Left ventricle myocardium inferior (tissue), 1 donor: ENCODE measurements at places on chromosomes 12 and 14. TPM values are rescaled to one million over a fixed set of nuclear protein-coding genes. Genes with fewer than 3 reads are reported as not detected.

APOF gene
- total RNA-seq, result not detected

TEX52 gene
- not detected for total RNA-seq

PLEKHG3 gene
- total RNA-seq, result 16.5 TPM

NKX2-1 gene
- total RNA-seq, result not detected

LHX5 gene
- total RNA-seq, result not detected

COCH gene
- total RNA-seq, result 0.60 TPM

EIF2S3B gene
- 0.22 TPM for total RNA-seq

CATSPERB gene
- 0.99 TPM for total RNA-seq
